ENCODE measurements at places on chromosomes 2 and 18.

DNA sequence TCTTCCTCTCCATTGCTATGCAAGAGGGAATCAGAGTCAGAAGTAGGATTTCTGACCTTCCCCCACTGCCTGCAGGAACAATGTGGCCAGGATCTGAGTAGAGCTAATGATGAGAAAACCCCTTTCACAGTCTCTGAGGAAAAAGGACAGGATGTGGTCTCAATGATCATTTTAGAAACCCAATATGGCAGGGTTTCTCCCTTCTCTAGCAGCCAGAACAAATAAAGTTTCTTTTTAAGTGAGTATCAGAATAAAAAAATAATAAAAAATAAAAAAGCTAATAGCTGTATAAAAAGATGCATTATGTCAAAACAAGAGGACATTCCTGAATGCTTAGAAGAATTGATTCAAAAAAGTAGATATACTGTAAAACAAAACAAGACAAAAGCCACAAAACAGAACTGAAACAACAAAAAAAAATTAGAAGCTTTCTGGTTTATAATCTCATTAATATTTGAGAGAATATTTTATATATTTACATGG lies 1124.9 kb upstream of the ZEB2 start:
- peak; percentile 19 for DNase-seq

- no peak for DNase-seq
Measured at GRCh38 chr2:136324966-136325365, 207.0 kb upstream of the CXCR4 start.

GRCh38 chr2:14632133-14632936 lies at the start of gene LRATD1:
LRATD1 (plus strand) TSS chr2:14632717; CDS start chr2:14633980, 1,263 bp downstream.
- DNase-seq: peak; percentile 24

DNA sequence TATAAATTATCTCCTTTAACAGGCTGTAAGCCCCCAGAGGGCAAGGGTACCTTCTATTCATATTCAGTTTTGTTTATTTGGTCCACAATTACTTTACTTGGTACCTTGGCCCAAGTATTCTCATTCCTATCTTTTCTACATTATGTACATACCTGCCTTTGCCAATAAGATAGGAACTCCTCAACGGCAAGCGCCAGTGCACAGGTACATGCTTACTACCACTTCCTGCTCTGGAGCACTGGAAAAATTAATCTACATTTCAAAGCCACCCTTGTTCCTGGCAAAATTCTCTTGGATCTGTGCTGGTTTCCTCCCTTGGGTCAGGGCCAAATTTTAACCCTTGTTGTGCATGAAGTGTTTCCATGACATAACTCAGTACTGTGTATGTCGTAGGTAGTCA lies 34.3 kb upstream of the LMAN1 start:
- no peak for DNase-seq

DNA sequence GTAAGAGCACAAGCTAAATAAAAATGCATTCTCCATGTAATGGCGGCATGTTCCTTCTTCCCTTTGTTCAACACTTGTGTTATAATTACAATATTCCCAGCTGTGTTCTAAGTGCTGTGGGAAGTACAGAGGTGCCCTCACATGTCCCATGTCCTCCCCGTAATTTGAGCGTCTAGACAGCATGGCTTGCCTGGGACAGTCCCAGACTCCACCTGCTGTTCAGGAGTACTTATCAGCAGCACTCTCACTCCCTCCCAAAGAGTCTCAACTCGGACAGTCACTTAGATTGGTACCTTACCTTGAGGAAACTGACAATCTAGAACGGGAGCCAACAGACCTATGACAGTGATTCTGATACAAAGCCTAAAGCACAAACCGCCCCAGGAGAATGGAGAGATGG lies 370.5 kb downstream of the EIPR1 start:
- peak; percentile 3 for DNase-seq

GRCh38 chr2:21256006-21256405 lies 132.2 kb downstream of the TDRD15 start:
- peak; percentile 26 for DNase-seq

DNA sequence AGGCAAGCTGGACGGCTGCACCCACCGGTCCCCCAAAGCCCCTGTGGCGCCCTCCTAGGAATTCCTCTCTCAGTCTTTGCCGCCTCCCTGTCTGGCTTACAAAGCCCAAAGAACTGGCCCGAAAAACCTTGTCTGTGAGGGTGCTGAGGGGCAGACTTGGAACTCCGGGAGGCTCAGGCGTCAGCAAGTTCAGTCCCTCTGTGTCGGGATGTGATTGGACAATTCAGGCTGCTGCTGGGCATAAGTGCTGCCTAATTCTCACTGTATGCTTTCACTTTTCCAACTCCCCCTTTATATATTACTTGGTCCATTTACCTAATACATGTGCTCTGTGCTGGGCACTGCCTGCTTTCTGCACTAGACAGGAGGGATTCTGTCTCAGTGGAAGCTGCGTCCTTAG lies 20.3 kb upstream of the SH3RF3 start:
- no peak for DNase-seq

DNA sequence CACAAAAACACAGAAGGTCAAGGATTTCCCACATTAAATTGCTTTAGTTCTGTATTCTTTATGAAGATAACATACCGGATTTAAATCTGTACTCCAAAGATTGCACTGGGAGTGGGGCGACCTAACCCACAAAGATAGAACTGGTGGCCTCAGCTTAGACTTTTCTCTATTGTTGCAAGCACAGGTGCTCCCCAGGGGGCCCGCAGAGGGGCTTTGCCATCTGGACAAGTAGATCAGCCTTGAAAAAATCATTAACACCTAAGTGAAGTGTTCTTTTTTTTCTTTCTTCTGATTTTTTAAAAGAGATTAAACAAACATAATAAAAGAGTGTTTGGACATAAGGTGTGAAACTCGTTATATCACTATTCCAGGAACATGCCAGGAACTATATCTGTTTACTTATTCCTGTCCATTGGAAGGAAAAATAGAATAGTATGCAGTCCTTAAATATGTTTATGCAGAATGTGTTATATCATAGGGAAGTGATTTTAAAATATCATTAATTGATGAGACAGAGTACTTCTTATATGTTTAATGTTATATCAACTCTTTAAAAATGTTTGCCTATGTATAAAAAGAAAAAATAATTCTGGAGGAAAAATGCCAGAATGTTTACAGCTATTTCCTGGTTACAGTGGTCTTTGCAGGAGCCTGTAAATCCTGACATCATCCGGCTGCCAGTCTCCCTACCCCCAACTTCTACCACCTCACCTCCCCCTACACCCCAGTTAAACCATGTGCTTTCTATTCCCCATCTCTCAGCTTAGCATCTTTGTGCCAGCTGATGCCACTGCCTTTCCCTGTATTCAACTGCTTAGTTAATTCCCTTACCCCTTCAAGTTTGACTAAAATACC lies 679.2 kb downstream of the CNTNAP5 start:
- no peak for DNase-seq

- no peak for DNase-seq
Measured at GRCh38 chr2:157004789-157005188, 252.7 kb upstream of the GALNT5 start.

DNA sequence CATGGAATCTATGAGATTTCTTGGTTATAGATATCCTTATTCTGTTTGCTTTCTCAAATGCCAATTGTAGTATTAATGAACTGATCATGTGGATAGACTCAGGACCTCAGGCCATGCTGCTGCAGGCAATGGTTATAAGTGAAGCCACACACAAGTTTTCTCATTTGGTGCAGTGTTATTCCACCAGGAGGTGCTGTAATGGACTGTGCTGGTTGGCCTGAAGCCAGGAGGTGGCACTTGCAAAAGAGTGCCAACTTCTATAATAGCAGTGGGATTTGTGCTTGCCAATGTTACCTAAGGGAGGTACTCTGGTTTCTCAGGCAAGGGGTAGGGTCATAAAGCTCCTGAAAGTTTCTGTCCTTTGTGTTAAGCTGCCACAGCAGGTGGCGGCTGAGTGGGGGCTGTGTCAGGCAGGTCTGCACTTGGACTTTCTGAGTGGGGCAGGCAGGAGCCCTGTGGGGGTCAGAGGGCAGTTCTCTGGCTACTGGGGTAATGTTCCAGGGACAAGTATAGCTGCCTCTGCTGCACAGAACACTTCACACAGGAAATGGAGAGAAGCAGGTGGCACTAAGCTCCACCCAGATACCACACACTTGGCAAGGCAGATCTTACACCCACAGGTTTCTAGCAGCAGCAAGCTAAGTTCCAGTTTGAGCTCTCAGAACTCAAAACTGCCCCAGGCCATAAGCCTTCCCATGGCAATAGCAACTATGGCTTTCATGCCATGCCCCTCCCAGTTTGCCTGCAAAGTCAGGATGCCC lies 352.6 kb upstream of the CWC22 start:
- peak; percentile 4 for DNase-seq

DNA sequence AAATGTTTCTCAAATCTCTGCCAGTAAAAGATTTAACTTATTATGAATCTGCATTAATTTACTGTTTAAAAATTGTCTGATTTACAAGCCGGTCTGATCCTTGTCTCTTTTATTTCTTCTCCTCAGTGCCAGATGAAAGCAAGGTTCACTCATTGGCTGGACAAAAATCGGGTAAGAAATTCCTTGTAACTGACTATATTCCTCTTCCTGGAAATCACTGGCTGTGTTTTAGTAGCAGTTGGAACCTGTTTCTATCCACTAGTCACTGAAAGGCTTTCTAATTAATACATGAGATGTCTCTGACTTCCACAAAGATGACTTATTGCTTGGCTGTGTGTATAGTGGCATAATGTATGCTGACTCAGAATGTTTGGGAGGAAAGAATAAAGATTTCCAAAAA lies 436.6 kb upstream of the NRP2 start:
- DNase-seq: no peak

DNA sequence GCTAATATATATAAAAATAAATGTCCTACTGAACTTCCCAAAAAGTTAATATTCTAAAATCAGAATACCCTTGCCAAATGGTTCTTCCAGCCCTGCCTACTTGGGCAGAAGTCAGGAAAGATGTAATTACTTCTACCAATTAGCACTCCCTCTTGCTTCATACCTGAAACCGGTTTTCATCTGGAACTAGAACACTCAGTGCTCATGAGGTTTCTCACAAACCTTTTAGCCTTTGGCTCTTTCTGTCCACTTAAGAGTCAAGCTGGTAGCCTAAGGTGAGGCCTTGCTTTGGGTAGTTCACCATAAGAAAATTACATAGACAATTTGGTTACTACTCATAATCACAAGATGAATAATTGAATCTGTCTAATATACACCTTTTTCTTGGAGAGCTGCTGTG lies 4.1 kb downstream of the DSG3 start:
- no peak for DNase-seq

GRCh38 chr2:13638181-13638580 lies 921.4 kb downstream of the TRIB2 start:
- no peak for DNase-seq

GRCh38 chr2:201661366-201661765 lies 18.1 kb upstream of the TMEM237 start:
- DNase-seq: no peak

GRCh38 chr2:79887747-79888374 lies 375.0 kb downstream of the CTNNA2 start:
- DNase-seq: peak; percentile 28

GRCh38 chr2:150471813-150472510 lies 15.5 kb downstream of the RND3 start:
- no peak for DNase-seq

DNA sequence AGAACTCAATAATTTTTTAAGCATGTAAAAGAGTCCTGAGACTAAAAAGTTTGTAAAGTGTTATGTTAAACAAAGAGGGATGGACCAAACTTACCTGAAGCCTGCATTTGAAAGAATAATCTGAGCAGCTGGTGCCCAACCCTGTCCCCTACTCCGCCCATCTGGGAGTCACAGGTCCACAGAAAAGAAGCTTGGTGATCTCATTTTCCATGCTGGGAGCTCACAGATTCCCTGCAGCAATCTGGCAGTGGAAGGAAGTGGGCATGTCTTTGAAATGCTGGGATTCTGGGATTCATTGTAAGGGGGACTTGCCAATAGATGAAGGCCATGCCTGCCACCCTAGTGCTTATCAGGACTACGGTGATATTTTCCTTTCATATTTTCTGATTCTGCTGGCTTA lies 17.9 kb downstream of the CDH2 start:
- no peak for DNase-seq

GRCh38 chr2:33064349-33064801 lies 117.6 kb downstream of the LTBP1 start:
- DNase-seq: no peak

DNA sequence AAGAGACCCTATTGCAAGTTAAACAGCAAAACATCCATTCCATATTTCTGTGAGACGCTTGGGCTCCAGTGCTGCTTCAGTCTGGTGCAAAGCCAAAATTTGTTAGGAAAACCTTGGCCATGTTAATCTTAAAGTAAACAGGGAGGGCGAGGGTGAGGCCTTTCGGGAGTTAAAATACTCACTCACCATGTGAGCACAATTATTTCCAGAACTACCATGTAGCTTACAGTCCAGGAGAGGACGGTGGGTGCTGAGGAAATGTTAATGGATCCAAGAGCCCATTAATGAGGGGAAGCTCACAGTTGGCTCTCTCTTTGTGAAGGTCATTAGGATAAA lies 286.4 kb downstream of the SLC8A1 start:
- DNase-seq: no peak

- DNase-seq: no peak
Measured at GRCh38 chr2:74578408-74578807, 23.9 kb downstream of the DOK1 start.

GRCh38 chr18:69705987-69706386 lies 241.7 kb downstream of the CD226 start:
- no peak for DNase-seq

GRCh38 chr2:217357886-217358620 lies 498.2 kb upstream of the TNP1 start:
- no peak for DNase-seq

GRCh38 chr2:145066856-145067548 lies 547.1 kb upstream of the ZEB2 start:
- no peak for DNase-seq

GRCh38 chr18:25373432-25374179 lies 21.6 kb upstream of the ZNF521 start:
- DNase-seq: no peak

- DNase-seq: no peak
Measured at GRCh38 chr2:217614096-217614495, 388.7 kb downstream of the TNS1 start.
